ENCODE measurements at places on chromosomes 13 and 19.

DNA sequence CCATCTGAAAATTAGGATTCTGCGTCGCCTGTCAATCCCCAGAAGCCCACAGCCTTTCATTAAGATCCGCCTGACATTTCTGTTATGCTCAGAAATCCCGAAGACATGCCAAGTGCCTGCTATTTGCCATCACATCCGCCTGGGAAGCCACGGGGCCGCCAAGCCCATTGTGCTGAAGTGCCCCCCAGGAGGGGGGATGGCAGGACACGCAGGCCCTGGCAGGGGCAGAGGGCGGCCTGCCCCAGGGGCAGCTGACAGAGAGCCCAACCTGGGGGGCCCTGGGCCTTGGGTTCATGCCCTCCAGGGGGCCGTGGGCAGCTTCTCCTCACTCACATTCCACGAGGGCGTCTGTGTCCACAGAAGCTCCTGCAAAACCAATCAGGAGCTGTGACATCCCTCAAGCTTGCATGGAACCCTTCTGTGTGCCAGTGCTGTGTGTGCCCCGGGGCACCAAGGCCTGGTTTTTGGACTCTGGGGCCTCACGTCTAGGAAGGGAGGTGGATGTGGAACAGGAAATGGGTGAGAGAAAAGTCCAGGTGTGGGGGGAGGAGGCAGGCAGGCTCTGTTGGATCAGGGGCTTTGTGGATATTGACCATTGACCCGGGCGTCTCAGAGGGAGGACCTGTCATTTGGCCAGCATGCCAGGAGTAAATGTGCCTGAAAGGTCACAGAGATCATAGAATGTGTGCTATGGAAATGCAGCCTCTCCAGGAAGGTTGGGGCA lies 122.9 kb downstream of the URI1 start:
- DNase-seq = no peak

- DNase-seq = no peak
Observed at GRCh38 chr19:6318772-6319171, 14.6 kb downstream of the ACER1 start.

GRCh38 chr13:38830442-38831045 lies 143.7 kb downstream of the FREM2 start:
- DNase-seq = no peak

- DNase-seq = no peak
Observed at GRCh38 chr19:48540110-48540509, 11.9 kb upstream of the SULT2B1 start.

- DNase-seq = peak; percentile 78
Observed at GRCh38 chr19:10270180-10270615, 722 bp upstream of the ICAM1 start.

DNA sequence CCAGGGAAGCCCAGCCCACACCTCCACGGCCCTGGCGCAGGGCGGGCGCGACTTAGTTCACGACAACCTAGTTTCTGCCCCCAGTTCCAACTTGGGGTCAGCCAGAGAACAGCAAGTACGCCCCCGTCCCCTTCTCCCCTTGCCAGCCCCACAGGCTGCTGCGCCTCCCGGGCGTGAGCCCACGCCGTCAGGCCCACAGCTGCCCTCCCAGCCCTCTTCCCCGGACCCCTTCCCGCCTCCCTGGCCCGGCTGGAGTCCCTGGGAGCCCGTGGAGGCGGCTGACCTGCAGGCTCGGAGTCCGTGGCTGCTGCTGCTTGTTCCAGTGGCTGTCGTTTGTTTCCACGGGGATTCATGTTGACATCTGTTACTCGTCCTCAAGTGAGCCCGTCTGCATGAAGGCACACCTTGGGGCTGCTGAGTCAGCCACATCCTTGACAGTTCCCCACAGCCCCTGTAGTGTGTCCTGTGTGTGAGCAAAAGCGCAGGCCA lies 86.0 kb downstream of the ATP11A start:
- no peak for DNase-seq

DNA sequence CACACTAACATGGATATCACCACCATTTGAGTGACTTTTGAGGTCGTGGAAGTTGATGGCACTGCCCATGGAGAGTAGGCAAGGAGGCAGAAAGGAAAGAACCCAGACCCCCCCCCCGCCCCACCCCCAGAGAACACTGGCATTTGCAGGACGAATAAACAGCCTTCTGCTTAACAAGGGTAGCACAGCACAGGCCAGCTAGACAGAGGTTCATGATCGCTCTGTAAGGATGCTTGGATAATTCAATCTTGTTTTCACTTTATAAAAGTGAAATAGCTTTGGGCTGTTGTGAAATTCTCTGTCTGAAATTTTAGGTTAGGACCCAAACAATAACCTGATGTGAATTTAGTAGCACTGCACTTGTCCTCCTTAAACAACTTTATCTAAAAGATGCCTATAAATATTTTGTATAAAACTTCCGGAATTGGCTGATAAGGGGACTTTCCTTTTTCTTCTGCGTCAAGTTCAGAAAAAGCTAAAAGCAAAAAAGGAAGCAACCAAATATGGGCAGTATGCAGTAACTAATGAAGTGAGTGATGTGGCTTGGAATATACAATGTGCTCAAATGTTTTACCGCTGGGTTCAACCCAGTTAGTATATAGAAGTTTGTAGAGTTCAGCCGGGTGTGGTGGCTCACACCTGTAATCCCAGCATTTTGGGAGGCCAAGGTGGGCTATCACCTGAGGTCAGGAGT lies 163.7 kb downstream of the SHISA2 start:
- DNase-seq = peak; percentile 63

- DNase-seq = no peak
Observed at GRCh38 chr19:2089001-2089711, 7.0 kb downstream of the MOB3A start.

GRCh38 chr19:48635263-48635965 lies 1.8 kb downstream of the DBP start:
- DNase-seq = peak; percentile 77

GRCh38 chr19:43452582-43452981 lies 12.8 kb downstream of the LYPD3 start:
- DNase-seq = no peak

DNA sequence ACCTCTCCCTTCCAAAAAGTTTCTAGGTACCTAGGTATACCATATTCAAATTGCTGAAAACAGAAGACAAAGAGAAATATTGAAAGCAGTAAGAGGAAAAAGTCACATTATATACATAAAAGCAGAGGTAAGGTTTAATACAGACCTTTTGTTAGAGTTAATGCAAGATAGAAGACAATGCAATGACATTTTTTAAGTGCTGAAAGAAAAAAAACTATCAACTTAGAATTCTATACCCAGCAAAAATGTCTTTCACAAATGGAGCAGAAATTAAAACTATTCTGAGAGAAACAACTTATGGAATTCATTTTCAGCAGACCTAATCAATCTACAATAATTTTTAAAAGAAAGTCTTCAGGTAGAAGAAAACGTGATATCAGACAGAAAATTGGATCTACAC lies 77.2 kb downstream of the CRYL1 start:
- no peak for DNase-seq

DNA sequence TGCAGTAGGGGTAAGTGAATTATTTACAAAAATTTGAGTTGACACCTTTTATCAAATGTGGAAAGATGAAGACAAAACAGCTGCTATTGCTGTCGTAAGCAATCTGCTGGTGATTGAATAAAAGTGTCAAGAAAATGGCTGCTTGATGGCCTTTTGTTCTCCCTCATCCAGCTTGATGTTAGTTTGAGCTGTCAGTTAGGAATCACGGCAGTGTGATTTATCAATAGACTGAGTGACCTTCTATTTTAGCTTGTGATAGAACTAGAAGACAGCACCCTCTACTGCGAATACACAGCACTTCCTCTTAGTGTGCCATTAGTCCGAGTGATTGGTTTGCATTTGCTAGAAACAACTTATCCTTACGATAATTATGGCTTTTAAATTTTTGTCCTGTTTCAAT lies 76.3 kb downstream of the MZT1 start:
- no peak for DNase-seq

GRCh38 chr19:36009633-36010379 lies 1.2 kb upstream of the SYNE4 start:
- no peak for DNase-seq

GRCh38 chr19:21158523-21159135 lies 16.8 kb downstream of the ZNF431 start:
- DNase-seq = no peak

DNA sequence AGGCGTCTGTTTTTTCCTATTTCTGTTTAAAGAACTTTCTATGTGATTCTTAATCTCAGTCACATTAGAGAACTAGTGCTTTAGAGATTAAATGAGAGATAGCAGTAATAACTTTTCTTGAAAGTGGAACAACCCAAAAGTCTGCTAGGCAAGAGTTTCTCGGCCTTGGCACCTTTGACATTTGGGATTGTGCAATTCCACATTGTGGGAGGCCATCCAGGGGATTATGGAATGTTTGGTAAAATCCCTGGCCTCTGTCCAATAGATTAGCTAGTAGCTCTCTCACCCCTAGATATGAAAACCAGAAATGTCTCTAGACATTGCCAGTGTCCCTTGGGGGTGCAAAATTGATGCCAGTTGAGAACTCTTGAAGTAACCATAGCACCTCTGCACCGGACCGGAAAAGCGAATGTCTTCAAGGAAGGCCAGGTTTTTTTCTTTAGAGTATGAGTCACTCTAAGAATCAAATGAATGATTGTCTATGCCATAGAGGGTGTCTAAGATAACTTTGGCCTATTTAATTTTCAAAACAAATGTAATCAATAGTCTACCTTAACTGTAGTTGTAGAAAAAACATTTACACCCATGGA lies 45.0 kb upstream of the IL17D start:
- DNase-seq = no peak

GRCh38 chr13:106376401-106377112 lies 158.9 kb downstream of the EFNB2 start:
- DNase-seq = no peak

DNA sequence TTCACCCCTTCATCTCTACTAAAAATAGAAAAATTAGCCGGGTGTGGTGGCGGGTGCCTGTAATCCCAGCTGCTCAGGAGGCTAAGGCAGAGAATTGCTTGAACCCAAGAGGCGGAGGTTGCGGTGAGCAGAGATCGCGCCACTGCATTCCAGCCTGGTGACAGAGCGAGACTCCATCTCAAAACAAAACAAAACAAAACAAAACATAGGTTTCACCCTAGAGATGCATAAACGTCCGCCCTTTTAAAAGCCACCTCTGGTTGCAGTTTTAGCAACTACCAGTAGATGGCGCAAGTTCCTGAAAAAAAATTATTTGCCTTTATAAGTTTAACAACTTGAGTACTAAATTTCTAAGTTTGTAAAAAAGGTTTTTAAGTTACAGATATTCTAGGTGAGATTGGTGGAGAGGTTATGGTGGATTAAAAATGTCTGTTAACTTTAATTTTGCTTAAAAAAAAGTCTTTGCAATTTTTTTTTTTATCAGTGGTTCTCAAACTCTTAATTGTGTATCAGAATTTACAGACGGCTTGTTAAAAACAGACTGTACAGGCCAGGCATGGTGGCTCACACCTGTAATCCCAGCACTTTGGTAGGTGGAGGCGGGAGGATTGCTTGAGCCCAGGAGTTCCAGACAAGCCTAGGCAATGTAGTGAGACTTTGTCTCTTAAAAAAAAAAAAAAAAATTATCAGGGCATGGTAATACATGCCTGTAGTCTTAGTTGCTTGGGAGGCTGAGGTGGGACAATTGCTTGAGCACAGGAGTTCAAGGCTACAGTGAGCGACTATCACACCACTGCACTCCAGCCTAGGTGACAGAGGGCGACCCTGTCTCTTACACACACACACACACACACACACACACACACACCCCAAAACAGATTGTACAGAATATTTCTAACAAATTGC lies 42.1 kb downstream of the NAA16 start:
- DNase-seq = peak; percentile 88

DNA sequence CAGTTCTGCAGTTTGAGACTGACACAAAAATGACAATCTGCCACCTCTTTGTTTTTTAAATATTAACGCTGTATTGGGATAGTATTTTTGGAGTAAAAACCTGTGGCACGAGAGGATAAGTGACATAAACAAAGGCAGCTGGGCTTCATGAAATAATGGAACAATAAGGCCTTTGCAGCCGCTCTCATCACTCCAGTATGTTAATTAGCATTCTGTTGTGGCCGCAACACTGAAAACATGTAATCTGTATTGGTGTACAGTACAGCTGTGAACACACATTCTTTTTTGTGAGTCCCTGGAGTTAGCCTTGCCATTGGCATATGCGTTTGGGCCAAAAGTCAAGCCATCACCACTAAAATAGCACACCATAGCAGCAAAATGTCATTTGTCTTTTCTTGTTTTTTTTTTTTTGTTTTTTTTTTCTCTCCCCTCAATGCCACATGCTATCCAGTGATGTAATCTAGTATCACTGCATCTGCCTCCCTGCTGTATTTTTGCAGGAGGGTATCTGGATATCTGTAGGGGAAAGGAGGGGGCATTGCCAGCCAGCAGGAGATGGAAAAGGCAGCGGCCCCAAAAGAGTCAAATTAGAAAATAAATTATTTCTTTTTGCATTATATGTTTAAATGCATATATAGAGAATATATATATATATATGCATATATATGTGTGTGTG lies 885 bp upstream of the ZNF536 start:
- DNase-seq = no peak

DNA sequence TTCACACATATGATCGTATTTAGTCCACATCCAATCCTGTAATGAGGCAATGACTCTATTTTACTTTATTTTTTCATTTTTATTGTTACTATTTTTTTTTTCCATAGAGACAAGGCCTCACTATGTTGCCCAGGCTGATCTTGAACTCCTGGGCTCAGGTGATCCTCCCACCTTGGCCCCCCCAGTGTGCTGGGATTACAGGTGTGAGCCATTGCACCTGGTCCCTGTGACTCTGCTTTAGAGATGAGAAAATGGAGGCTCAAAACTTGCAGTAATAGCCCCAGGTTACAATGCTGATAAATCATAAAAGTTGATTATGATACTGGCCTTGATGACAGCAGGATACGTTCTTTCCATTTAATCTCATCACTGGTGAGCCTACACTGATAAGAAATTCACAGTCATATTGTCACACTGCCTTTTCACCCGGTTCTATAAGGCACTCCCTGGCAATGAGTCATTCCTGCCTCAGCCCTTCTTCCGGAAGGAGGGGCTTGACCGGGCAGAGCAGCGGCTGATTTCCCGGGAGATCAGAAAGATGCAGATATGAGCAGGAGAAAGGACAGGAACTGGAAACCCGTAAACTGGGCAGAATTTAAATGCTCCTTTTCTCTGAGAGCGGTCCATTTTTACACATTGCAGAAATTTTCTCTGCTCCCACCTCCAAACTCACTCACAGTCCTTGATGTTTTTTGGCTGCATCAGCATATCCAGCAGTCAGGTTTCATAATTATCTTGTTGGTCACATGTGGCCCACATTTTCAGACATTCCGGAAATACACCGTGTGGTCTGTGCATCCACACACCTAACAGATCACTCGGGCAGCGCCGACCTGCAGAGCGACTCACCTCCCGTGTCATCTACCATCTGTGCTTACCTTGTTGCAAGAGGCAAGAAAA lies 616.4 kb downstream of the EFNB2 start:
- DNase-seq = no peak

GRCh38 chr13:22194106-22194805 lies 523.4 kb downstream of the FGF9 start:
- no peak for DNase-seq

DNA sequence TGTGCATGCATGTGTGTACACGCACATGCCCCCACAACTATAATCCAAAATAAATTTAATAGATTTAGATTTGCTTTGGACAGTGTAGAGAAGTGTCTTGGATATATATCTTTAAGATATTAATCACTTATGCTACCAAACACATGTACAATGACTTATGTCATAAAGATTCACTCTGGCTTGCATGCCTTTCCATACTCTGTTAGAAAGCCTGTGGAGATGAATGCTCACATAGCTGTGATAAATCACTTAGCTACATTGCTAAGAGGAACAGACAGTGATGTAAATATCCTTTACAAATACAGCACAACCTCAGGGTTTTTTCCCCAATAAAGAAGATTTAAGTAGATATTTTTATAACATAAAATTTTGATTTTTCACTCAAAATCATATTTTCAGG lies 2484.8 kb upstream of the PCDH20 start:
- DNase-seq = no peak
